RPMI7951 (cell line): ENCODE measurements at places on chromosomes 3 and 15.

DNA sequence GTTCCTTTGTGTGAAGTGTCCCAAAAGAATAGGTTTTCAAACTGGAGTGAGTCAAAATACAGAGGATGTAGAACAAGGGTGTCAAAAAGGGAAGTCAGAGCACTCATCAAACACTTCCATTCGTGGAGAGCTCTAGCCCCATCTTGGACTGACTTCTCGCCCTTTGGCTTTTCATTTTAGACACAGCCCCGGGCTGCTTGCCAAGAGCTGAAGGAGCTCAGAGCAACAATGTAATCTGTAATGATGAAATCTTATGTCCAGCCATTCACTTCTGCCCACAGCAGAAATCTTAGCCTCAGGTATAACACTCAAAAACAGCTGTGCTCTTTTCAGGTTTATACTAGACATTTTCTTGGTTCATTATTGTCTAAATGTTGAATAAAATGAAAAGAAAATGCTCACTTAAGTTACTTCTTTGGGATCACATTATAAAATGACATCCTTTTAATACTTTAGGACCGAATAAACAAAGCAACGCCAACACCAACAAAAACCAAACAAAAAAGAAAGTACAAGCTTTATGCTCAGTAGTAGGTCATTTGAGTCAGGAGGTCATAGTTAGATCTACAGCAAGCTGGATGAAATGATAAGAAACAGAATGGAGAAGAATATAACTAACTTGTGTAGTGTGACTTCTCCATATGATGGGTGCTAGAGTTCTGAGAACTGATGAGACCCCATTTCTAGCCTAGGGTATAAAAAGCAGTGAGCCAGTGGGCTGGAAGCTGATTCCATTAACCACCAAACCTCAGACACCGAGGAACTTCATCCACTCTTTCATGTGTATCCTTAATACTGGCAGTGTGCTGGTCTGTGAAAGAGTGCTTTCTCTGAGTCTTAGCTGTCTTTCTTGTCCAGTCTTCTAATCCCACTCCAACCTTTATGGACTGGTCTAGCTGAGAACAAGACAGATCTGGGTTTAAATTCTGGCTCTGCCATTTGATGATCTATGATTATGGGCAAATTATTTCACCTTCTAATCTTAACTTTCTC, 131.8 kb upstream of the SLC7A14 start:
- DNase-seq, result peak; percentile 89

GRCh38 chr15:92797168-92798052, 102.7 kb upstream of the CHD2 start:
- peak; percentile 76 for DNase-seq

DNA sequence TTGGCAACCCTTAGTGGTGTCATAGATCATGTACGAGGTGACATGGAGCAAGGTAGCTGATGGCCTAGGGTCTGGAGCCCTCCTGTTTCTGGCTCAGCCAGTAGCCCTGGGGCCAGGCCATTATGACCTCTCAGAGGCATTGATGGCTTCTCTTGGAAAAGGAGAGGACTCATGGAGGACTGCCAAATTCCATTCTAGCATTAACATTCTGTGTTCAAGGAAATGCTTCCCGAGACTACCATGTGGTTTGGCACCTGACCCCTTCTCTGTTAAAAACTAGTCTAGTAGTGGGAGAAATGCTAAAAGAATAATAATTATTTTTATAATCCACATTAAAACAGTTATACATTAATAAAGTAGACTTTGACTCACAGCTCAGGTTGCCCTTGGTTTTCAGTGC, 40.2 kb upstream of the ADAMTSL3 start:
- peak; percentile 17 for DNase-seq

GRCh38 chr15:71804695-71805470, 5.5 kb upstream of the NR2E3 start:
- DNase-seq, result peak; percentile 51

DNA sequence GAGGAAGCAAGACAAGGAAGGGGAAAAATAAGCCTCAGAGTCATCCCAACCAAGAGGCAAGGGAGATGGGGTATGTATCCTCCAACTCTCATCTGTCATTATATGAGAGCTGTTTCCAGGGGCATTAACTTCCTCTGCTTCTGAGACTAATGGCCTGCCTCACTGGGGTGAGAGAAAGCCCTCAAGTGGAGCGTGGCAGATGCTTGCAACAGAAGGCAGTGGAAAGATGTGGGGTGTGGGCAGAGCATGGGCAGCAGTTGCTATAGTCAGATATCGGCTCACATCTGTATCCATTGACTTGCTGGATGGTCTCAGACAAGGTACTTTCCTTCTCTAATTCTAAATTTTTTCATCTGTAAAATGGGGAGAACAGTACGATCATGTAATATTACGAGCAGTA, 81.7 kb upstream of the PLCL2 start:
- no peak for DNase-seq

DNA sequence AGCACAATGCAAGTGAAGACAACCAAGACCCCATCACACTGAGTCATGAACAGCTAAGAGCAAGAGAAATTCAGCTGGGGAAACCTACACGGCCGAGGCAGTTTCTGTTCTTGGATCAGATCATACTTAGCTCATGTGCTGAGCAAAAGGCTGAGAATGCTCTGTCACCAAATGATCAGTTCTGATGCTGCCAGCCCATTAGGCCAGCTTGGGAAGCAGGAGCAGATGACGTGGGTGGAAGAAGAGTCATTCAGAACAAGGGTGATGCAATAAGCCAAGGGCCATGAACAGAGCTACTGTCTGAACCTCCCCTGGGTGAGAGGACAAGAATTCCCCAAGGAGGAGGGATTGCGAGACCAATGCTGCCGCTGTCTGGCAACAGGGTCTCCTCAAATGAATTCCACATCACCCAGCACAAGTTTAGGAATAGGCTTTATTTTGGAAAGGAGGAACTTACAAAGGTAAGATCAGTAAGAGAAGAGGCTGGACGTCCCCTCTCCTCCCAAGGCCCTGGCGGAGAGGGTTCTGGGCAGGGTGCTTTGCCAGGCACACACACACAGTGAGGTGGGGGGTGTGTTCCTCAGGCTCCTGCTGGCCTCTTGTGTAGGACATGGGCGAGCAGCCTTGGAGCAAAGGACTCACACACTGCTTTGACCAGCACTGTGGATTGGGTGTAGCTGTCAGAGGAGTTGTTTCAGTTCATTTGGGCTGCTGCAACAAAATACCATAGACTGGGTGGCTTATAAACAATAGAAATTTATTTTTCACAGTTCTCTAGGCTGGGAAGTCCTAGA, 65.6 kb upstream of the CTXND1 start:
- DNase-seq, result peak; percentile 84

GRCh38 chr15:33846142-33846541, 122.2 kb upstream of the CHRM5 start:
- peak; percentile 23 for DNase-seq

- no peak for DNase-seq
These were observed 146.3 kb upstream of the CTDSPL start for GRCh38 chr3:37715358-37715757.

DNA sequence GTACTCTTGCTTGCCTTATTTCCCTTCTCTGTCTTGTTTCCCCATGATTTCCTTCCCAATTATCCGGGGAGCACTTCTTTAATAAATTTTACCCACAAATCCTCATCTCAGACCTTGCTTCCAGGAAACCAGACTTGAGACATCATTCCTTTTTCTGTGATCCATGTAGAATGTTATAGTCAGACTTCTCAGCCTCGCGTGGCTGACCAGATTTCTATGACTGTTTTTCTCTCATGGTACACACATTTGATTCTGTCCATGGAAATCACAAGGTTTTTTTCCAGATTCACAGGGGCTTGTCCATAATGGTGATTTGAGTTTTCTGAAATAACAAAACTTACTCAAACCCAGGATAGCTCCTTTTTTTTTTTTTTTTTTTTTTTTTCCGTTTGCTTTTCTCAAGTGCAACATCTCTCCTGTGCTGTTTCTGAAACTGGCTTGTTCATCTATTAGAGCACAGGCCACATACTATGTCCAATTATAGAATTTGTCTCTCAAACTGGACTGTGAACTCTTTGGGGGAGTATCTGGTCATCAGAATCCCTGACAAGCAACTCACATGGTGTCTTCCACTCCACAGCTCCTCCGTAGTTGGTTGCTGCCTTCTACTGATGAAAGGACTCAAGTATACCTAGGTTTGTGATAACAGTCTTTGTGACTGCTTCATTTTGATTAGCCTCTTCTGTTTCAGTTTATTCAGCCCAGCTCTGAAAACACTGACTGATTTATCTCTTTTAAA, 50.8 kb downstream of the RBMS3 start:
- no peak for DNase-seq

GRCh38 chr3:13343601-13344000, 76.5 kb downstream of the NUP210 start:
- no peak for DNase-seq

DNA sequence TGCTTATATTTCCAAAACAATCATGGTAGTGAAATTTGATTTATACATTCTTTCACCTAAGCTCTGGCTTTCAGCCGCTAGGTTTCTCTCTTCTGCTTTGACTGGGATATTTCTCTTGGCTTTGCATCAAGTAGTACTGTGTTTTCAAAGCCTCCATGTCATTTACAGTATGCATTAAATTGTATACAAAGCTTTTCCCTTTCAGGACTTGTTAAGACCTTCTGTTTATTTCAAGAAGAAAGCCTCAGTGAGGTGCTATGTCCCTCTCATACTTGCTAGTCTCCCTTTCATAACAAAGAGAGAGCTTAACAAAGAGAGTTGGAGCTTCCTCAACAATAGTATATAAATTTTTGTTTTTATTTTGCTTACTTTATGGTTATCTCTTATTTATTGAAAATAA, 84.2 kb upstream of the SLC25A26 start:
- no peak for DNase-seq

GRCh38 chr3:98551754-98552153, 20.0 kb downstream of the GPR15 start:
- no peak for DNase-seq

GRCh38 chr3:24457719-24458118, 36.9 kb downstream of the THRB start:
- DNase-seq, result no peak

DNA sequence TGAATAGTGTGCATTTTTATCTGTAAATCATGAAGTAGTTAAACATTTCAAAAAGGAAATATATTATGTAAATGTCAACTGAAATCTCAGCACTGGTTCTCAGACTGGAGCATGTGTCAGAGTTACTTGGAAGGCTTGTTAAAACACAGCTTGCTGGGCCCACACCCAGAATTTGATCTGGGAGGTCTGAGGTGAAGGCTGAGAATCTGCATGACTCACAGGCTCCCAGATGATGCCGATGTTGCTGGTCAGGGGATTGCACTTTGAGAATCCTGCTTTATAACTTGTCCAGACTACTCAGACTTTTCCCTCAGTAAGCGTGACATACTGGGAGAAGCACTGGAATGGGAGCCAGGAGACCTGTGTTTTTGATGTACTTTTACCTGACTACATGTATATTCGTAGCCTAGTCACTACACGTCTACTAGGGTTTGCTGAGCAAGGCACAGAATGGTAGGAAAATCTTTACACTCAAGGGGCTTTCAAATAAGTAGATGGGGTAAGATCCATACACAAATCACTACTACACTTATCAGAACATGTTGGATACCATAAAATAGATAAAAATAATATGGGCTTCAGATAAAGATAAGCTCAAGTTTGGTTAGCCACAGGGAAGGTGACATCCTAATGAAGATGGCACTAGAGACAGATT, 77.1 kb upstream of the MEX3B start:
- DNase-seq, result peak; percentile 96

- no peak for DNase-seq
These were observed 26.3 kb downstream of the RAB43 start for GRCh38 chr3:129095285-129095684.

DNA sequence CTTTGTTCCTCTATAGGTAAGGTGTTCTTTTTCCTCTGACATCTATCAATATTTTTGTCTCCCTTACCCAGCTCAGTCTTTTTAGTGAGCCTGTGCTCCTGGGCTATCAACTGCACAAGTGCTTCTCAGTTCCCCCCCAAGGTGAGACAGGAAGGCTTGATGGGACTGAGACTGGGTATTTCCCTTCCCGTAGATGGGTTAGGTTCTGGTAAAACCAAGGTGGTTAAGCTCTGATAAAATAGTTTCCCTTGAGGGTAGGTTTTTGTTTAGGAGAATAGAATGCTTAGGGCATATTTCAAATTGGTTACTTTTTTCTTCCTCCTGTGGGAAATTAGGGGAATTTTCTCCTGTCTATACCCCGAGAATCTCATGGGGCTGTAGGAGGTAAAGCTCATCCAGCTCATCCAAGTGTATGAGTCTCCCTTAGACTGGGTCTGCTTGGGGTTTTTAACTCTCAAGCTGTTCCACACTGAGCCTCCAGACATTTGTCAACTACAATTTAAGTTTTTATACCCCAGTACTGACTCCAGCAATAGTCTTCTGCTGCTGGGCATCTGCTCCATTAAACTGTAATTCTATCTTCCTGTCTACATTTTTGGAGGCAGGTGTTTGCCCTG, 44.9 kb downstream of the OXSR1 start:
- DNase-seq, result no peak

- peak; percentile 36 for DNase-seq
These were observed 51.0 kb downstream of the VGLL4 start for GRCh38 chr3:11592445-11593298.

GRCh38 chr3:152100491-152101132, 168.1 kb upstream of the MBNL1 start:
- no peak for DNase-seq

DNA sequence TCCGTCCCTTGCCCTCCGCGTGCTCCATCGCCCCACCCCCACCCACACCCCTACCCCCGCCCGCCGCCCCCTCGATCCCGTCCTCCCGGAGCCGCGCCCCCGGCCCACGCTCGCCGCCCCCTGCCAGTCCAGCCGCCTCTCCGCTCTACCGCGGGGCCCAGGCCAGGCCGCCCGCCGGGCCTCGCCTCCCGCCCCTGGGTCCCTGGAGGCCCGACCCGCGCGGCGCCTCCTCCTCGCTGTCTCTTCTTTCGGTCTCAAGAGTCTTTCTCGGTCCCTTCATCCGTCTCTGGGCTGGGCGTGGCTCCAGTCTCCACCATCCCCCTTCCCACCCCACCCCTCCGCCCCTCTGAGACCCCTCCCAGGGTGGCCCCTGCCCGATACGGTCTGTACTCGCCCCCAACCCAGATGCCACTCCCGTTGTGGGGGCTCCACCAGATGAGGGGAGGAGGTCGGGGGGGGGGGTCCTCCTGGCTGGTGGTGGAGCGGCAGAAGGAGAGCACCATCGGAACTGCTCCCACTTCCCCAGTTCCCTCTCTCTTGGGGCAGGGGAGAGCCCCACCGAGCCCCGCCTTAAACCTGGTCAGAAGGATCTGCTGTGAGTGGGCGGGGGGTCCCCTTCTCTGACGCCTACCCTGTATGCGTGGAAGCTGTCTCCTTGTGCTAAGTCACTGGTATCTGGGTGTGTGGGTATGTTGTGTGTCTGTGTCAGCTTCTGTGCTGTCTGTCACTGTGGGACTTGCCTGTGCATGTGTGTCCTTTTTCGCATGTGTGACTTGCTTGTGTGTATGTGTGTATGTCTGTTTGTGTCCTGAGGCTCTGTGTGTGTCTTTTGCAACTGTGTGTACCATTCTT, 1.0 kb downstream of the PRKCD start:
- DNase-seq, result peak; percentile 26

- DNase-seq, result peak; percentile 85
These were observed 1.2 kb downstream of the HRH1 start for GRCh38 chr3:11155341-11156025.

GRCh38 chr15:72281713-72282112, 9.4 kb upstream of the PARP6 start:
- peak; percentile 24 for DNase-seq
